ENCODE measurements at places on chromosomes 7 and 10.

GRCh38 chr10:114289096-114289436 lies 50.0 kb downstream of the VWA2 start:
- no peak for DNase-seq

DNA sequence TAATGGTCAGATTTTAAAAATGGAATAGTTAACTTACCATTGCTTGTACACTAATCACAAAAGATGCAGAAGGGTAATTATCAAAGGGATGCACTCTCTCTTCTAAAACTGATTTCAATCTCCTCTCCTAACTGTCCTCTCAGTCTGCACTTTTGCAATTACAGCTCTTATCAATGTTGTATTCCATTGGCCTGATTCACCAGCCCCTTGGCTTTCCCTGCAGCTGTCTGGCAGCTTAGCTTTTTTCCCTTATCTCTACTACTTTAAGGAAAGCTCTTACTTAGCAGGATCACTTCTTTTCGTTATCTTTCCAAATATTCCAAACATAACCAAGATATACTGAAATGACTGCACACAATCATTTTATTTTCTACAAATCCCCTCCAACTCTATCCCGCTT lies 448.8 kb downstream of the GRM8 start:
- DNase-seq: no peak

- no peak for DNase-seq
These were observed 68.8 kb upstream of the UNC5B start for GRCh38 chr10:71143610-71144009.

DNA sequence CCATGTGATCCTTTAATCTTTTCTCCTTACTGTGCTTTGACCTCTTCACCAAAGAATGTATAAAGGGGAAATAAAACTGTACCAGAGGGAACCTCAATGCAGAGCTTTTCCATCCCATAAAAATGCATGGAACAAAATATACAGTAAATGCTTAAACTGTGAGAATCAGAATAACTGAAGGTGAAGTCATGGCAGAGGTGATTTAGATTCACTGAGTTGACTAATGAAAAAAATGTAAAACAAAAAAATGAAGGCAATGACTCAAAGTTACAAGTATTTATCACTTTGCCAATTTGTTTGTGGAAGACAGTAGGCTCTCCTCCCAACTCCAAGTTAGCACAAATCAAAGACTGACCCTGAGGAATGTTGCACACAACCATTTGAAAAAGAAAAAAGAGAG lies 1331.6 kb upstream of the SORCS1 start:
- DNase-seq: no peak

GRCh38 chr7:69843653-69844052 lies 245.4 kb downstream of the AUTS2 start:
- DNase-seq: no peak

DNA sequence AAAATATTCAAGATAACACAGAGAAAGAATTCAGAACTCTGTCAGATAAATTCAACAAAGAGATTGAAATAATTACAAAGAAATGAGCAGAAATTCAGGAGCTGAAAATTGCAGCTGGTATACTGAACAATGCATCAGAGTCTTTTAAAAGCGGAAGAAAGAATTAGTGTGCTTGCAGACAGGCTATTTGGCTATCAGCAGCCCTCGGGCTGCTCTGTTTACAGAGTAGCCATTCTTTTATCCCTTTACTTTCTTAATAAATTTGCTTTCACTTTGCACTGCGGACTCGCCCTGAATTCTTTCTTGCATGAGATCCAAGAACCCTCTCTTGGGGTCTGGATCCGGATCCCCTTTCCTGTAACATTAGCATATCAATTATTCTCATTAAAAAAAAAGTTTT lies 1040.0 kb downstream of the SORCS3 start:
- no peak for DNase-seq

DNA sequence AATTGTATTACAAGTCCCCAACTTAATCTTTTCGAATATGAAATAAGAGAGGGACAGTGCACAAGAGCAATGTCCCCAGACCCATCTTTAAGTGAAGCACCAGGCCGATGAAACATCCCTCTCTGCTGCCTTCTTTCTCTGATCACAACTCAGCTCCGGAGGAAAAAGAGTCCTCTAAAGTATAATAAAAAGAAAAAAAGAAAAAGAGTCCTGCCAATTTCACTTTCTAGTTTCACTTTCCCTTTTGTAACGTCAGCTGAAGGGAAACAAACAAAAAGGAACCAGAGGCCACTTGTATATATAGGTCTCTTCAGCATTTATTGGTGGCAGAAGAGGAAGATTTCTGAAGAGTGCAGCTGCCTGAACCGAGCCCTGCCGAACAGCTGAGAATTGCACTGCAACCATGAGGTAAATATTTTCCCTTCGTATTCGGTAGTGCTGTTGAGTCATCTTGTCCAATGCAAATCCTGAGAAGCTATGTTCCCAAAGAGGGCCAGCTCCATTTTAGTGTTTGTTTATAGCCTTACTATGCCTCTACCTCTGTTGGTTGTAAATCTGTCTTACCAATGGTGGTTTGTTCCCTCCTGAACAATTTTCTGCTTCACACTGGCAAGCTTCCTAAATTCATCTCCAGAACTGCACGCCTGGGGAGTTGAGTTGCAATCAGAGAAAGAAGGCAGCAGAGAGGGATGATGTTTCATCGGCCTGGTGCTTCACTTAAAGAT lies at the start of gene IFIT2:
Gene IFIT2 (plus strand): TSS at position 326 of the 725 bp plus-strand sequence. CDS start 78 bp downstream, at position 404.
- DNase-seq: peak; percentile 14

Measured in stimulated activated naive CD8-positive, alpha-beta T cell treated with anti-CD3 and anti-CD28 coated beads, Interleukin-15, Interleukin-2, amounts not matched to agents 100 U/mL and 50 U/mL, for 24 hours (primary cell).